Panc1 (cell line): ENCODE measurements at places on chromosomes 6 and 20.

GRCh38 chr20:54103067-54103761 is 32.8 kb upstream of the BCAS1 start:
- no peak for DNase-seq

GRCh38 chr6:100217225-100218012 is 223.4 kb upstream of the MCHR2 start:
- no peak for DNase-seq

GRCh38 chr6:79461205-79461604 is 76.0 kb downstream of the LCA5 start:
- no peak for DNase-seq

- DNase-seq = no peak
Observed at GRCh38 chr6:107315114-107315513, 144.2 kb downstream of the PDSS2 start.

- DNase-seq = no peak
Observed at GRCh38 chr6:53837865-53838769, 43.3 kb downstream of the LRRC1 start.

GRCh38 chr20:25273046-25273445 is 25.2 kb downstream of the PYGB start:
- no peak for DNase-seq

DNA sequence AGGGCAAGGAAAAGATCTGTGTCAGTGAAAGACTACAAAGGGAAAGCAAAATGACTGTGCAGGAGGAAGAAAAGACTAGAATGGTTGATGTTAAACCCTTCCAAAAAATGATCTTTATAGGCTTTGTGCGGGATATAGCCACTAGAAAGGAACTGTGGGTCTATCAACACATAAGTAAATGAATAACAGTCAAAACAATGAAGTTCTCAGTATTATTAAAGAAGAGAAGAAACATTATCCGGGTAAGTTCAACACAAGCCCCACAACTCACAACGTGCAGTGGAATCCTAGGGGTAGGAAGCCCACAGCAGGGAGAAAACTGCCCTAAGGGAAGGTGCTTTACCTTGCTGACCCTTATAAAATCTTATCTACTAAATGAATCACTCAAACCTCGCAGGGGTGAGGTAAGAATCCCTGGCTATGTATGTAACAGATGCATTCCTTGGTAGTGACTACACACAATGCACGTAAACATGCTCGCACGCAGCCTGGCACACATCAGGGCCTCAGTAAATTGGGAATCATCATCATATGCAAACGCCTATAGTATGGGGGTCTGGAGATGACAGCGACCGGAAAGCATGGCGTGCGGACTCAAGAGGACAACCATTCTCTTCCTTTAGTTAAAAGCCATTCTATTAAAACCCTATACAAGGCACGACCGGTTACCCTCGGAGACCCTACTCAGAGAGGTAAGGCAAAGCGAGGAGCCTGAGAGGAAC is 11.3 kb downstream of the TFAP2A start:
- peak; percentile 87 for DNase-seq

DNA sequence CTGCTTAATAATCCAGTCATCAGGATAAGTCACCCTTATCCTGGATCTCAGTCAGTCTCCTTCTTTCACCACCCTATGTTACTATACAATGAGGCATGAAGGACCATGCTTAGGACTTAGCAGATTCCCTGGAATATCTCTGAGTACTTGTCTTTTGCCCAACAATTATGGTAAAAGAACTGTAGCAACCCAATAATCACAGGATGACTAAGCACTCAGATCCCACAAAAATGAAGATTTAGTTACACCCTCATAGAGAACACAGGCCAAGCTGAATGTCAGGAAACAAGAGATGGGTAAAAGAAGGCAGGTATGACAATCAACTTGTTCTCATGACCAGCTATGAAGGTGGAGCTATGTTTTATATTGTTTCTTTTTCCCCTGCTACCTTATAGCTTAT is 91.4 kb downstream of the EDN1 start:
- no peak for DNase-seq

DNA sequence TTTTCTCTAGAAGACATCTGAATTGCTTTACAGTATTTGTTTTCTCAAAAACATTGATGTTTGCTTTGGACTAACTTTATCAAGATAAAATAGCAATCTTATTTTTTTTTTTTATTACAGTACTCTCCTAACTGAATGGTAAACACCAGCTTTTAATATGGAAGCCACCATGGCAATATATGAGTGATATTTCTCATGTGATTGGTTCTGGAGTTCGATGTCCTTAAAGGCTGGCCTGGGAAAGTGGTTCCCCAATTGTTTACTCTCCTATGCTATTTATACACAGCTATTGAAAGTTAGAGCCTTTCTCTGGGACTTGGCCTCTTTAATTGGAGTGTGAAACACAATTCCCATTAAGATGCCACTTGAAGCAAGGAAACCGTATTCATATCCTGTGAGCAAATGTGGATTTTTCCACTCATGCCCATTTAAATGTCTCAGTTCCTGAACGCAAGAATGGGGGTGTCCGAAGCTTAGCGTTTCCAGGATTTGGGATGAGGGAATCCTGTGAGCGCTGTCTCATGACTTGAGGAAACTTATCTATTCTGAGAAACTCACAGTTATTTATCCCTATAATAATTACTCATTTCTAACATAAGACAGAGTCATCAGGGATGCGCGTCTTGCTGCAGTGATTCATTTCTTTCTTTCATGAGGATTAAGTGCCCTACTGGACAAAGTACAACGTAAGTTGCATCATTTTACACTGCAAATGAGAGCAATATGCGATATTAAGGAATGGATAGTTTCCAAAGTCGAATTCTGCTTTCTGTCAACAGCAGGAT is 143.3 kb upstream of the PREP start:
- no peak for DNase-seq

DNA sequence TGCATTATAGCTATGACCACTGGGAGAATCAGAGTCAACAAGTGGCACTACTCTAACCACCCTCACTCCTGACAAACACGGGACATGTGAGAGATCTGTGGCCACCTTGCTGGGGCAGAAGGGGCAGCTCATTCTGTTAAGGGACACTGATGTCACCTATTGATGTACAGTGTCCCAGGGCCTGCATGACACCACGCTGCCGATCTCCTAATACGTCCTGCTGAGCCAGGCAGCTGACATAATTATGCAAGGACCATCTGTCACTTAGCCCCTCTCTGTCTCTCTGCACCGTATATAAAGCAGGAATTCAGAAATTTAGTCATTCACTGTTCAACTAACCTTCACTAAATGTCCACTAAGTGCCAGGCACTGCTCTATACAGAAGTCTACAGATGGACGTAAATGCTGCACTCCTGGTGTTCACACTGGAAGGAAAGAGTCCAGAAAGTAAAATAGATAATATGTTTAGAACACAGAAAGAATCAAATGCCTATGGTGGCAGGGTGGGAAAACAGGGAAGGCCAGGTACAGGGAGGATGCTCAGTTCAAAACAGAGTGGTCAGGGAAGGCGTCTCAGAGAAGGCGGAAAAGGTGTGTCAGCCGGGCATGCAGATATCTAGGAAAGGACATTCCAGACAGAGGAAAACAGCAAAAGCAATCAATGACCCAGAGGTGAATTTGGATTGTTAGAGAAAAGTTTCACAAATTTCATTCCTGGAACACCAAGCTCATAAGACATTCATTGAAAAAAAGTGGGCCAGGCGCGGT is 173.8 kb downstream of the ZNF217 start:
- no peak for DNase-seq

- DNase-seq = no peak
Observed at GRCh38 chr20:24909861-24910260, 39.2 kb upstream of the CST7 start.

GRCh38 chr6:5813625-5814027 is 193.1 kb downstream of the NRN1 start:
- DNase-seq = no peak

DNA sequence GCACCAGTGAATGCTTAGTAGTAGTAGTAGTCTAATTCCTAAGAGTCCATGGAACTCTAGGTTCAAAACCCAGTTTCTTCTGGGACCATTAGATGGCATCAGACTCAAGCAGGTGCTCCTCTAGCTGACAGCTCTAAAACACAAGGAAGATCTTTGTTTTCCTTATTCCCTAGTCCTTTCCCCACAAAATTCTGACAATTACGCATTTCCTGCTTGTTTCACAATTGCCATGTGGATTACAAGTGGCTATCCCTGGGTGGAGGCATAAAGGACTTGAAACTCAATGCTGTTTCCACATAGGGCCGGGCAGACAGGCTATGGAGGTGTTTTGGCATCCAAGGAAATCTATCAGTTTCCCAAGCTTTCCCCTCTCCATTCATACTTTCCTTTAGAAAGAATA is 9.2 kb upstream of the HLA-DOB start:
- DNase-seq = no peak

DNA sequence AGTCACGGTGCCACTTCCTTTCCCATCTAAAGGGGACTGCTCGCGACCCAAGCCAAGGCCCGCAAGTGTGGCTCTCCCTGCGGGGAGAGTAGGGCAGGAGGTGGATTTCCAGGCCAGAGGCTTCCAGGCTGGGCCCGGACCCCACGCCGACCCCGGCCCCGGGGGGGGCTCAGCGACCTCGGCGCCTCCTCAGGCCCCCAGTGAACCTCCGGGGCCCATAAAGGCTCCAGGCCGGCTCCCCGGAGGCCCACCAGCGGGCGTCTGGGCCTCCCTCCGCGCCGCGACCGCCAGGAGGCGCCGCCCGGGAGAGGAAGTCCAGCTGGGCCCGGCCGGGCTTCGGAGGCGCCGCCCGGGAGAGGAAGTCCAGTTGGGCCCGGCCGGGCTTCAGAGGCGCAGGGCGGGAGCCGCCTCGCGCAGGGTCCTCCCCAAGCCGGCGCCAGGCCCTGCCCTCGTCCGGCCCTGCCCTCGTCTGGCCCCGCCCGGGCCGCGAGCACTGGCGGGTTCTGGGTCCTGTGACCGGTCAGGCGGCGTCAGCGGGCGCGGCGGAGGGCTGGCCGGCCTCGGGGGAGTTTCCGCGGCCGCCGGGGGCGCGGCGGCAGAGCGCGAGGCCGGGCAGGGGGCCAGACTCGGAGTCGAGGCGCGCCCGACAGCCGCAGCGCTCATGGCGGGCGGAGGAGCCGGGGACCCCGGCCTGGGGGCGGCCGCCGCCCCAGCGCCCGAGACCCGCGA is at the start of gene RAB32:
Gene RAB32 (plus strand): TSS at position 623 of the 729 bp plus-strand sequence. CDS start 39 bp downstream, at position 662.
- DNase-seq = no peak

DNA sequence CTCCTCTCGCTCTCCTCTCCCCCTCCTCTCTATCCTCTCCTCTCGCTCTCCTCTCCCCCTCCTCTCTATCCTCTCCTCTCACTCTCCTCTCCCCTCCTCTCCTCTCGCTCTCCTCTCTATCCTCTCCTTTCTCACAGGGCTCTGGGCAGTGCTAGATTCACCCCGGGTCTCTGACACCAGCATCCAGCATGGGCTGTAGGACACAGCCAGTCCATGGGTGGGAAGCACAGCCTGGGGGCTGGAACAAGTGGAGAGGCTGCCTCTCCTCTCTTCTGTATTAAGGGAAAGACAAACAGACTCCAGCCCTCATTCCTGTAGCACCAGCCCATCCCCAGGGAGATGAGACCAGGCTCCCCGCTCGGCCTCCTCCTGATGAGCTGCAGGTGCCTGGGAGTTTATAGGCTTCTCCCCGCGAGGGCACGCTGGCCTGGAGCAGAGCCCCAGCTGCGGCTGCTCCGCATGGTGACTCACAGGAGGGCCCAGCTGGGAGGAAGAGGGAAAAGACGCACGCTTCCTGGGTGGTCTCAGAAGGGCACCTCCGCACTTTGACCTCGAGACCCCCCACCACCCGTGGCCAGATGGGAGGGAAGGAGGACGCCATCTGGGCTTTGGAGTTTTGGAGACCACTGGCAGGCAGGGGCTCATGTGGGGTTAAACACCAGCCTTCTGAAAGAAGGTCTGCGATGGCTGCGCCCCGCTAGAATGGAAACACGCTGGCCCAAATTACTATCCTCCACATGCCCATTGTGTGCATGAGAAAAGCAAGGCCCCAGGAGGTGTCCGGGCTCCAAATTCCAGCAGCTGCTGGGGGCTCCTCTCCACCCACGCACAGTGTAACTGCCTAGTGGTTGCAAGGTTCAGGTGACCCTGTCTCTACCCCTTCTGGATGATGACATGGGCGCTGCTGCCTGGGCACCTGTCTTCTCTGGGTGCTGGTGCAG is 68.0 kb downstream of the BMP7 start:
- DNase-seq = no peak

GRCh38 chr20:57938158-57939108 is 228.6 kb upstream of the PMEPA1 start:
- no peak for DNase-seq

- DNase-seq = no peak
Observed at GRCh38 chr20:9025643-9026042, 43.2 kb upstream of the PLCB4 start.

DNA sequence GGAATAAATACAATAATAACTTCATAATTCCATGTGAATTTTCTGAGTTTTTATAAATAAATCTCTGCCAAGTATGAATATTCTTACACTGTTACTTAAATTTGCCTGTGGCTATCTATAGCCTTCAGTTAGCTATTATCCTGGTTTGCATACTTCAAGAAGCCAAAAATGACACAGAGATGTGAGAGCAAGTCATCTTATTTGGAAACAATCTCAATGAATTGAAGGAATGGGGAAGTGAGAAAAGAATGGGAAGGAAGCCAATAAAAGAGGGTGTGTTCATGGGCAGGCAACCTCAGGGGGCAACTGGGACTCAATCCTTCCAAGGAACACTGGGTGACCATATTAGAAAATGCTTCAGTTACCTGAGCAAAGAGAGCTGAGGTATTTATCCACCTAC is 9.9 kb downstream of the HAO1 start:
- no peak for DNase-seq

DNA sequence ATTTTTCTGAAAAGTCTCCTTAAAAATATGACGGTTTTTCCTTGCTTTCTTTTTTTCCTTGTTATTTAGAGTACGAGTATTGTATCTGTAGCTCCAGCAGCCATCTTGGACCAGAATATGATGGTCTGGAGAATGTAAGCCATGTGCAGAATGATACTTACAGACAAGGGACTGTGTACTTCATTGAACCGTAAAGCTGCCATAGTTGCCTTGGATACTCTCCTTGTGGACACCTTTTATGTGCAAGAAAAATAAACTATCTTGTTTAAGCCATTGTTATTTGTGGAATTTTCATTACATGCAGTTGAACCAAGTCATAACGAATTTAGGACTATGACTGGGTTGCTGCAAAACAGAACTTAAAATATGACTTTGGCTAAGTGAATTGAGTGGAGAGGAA is 485.8 kb upstream of the CITED2 start:
- no peak for DNase-seq

DNA sequence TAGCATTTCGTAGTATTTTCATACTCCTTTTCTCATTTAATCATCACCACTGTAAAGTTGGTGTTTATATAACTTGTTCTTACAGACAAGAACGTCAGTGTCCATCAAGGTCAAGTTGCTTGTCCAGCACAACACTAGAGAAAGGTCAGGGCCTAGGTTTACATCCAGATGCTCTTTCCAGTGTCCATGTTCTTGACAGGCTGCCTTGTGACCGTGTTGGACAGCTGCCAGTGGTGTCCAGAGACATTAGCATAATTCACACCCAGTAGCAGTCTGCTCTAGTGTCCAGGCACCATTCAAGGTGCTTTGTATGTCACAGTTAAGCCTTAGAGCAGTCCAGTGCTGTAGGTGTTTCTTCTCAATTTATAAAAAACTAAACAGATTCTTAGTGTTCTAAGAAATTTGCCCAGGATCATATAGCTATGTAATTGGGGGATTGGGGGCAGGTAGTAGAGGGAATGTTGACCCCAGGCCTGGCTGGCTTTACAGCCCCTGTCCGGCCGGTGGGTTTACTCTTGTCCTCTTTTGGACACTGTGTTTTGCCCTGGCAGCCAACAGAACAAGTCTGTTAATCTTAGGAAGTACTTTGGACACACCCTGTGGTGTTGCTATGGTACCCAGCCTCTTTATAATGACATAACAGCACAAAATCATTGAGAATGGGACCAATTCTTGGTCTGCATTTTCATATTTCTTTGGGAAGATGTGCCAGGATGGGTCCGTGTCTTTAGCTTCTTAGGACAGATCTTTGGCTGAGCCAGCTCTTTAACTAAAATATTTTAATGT is 8.0 kb downstream of the STK35 start:
- DNase-seq = no peak
